ENCODE measurements at places on chromosomes 11 and 22.

DNA sequence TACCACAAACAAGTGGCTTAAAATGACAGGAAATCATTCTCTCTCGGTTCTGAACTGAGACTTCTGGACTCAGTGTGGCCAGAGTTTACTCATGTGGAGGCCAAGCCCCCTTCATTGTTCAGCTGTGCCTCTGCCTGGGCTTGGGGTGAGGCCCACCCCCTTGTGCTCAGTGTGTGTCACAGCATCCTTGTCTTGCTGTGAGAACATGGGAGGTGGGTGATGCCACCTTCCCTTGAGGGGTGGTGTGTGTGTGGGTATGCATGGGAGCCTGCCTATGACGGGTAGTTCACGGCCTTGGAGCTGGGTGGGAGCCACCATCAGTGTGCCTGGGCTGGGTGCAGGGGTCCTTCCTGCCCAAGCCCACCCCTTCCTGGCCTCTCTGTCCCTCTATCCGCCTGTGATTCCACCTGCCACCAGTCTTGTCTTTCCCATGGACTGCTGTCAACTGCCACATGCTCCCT, 101.7 kb downstream of the MORC2 start:
- H3K27me3 ChIP-seq: no peaks in the 10 kb centered on the region
- H3K4me1 ChIP-seq: no peaks in the 10 kb centered on the region
- no peak for DNase-seq
- no peaks in the 10 kb centered on the region for H3K36me3 ChIP-seq
- H3K27ac ChIP-seq: no peak overlapping the region

- H3K27ac ChIP-seq: no peak overlapping the region
- DNase-seq: no peak
- no peaks in the 10 kb centered on the region for H3K36me3 ChIP-seq
- H3K4me3 ChIP-seq: no peak overlapping the region
- H3K4me1 ChIP-seq: peaks cover 6% of the 10 kb centered on the region
Measured at GRCh38 chr11:17543574-17544180, 539 bp downstream of the USH1C start.

- H3K27ac ChIP-seq: no peak overlapping the region
- no peaks in the 10 kb centered on the region for H3K27me3 ChIP-seq
- DNase-seq: no peak
- no peaks in the 10 kb centered on the region for H3K36me3 ChIP-seq
Measured at GRCh38 chr22:40716116-40716515, 36.8 kb downstream of the MCHR1 start.

- no peaks in the 10 kb centered on the region for H3K36me3 ChIP-seq
- no peak overlapping the region for H3K4me3 ChIP-seq
- DNase-seq: no peak
Measured at GRCh38 chr11:101881586-101881985, 33.2 kb upstream of the CEP126 start.

DNA sequence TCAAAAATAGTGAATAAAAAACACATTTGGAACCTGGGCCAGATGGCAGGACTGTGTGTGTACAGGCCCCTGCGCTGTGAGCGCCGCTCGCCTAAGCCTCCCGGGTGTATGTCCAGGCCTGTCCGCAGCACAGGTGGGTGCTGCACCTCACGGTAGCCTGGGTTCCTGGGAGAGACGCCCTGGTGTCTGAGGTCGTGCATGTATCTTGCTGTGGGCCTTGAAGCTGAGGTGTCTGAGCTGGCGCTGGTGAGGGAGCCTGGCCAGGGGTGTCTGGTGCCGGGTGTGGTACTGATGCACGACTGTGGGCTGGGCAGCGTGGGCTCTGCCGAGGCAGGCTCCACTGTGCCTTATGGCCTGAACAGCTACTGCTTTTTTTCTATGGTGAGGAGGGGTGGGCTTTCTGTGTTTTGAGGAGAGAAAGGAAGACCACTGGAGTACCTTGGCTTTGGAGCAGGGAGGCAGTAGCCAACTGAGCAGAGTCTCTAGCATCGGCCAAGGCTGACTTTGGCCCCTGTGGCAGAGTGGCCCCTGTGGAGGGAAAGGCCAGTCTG, 4.2 kb upstream of the ZDHHC8 start:
- H3K36me3 ChIP-seq: peaks cover 33% of the 10 kb centered on the region
- H3K4me3 ChIP-seq: no peak overlapping the region

GRCh38 chr22:35092406-35092805, 26.4 kb downstream of the ISX start:
- no peaks in the 10 kb centered on the region for H3K36me3 ChIP-seq
- no peaks in the 10 kb centered on the region for H3K4me1 ChIP-seq
- no peaks in the 10 kb centered on the region for H3K27me3 ChIP-seq
- H3K4me3 ChIP-seq: no peak overlapping the region
- H3K27ac ChIP-seq: no peak overlapping the region
- DNase-seq: no peak

DNA sequence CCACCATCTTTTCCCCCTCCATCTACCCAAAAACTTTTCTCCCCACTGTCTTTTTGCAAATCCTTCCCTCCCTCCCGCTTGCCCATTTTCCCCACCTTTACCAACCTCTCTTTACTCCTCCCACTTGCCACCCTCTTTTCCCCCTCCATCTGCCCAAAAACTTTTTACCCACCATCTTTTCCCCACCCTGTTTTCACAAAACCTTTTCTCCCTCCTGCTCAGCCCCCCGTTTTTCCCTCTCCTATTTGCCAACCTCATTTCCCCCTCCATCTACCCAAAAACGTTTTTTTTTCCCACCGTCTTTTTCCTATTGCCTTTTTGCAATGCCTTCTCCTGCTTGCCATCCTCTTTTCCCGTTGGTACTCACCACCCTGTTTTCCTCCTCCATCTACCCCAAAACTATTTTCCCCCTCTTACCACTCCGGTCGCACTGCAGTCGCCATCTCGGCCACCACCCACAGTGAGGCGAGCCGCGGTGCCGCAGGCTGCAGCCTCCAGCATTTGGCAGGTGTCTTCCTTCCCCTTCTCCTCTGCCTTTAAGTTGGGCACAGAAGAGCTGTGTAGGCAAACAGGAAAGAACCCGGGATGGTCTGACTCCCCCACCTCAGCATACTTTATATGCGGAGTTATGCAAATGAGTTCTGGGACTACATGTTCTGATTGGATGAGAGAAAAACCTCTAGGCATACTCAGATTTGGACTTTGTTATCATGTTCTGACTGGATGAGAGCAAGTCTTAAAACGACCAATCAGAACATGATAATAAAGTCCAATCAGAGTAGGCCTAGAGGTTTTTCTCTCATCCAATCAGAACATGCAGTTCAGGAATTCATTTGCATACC, 121.2 kb upstream of the VPREB1 start:
- H3K4me3 ChIP-seq: no peak overlapping the region
- DNase-seq: no peak
- H3K36me3 ChIP-seq: no peaks in the 10 kb centered on the region
- no peak overlapping the region for H3K27ac ChIP-seq
- H3K4me1 ChIP-seq: no peaks in the 10 kb centered on the region
- no peaks in the 10 kb centered on the region for H3K27me3 ChIP-seq

DNA sequence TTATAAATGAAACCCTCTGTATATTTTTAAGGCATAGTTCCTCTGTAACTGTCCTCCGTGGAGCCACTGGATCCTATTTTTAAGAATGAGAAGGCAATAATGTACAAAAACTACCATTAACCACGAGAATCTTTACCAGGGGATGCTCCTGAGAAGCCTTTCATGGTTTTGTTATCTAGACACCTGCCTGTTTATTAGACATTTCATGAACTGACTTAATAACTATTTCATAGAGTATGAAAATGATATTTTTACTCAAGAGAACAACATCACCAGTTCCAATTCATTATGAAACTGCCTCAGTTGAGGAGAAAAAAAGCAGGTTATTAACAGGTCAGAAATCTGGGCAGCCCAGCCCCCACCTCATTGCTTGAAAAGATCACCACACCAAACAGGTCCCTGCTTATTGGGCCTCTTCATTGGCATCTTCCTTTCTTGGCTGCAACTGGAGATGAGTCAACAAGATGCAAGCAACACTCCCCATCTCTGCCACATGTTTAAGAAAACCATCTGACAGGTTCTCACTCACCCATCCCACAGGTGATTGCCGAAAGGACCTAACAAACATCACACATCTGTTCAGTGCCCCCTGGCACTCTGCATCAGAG, 27.8 kb downstream of the ETS1 start:
- DNase-seq: no peak
- no peak overlapping the region for H3K4me3 ChIP-seq
- H3K27me3 ChIP-seq: no peaks in the 10 kb centered on the region
- H3K4me1 ChIP-seq: no peaks in the 10 kb centered on the region
